ENCODE measurements at places on chromosomes 3 and 15.

DNA sequence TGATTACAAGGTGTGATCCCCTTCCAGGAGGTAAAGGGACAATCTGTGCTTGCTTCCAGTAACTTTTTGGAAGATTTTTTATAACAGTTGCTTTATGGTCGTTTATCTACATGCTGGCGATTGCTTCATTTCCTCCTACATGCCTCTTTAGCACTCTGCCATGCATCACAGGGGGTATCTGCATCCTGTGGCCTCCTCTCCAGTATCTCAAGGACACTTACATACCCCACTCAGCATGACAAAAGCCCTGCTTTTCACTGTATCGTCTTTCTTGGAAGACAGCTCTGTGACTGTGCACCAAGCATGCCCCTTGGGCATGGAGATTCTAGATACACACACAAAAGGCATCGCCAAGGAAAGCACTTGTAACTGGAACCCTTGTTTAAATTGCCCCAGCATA is 25.3 kb downstream of the CAPN3 start:
- DNase-seq = peak; percentile 1

GRCh38 chr3:186959029-186959624 is 28.8 kb downstream of the ST6GAL1 start:
- no peak for DNase-seq

- no peak for DNase-seq
These were observed 18.7 kb downstream of the DNASE1L3 start for GRCh38 chr3:58192069-58192468.

- DNase-seq = no peak
These were observed 294.6 kb downstream of the NTRK3 start for GRCh38 chr15:87961851-87962420.

DNA sequence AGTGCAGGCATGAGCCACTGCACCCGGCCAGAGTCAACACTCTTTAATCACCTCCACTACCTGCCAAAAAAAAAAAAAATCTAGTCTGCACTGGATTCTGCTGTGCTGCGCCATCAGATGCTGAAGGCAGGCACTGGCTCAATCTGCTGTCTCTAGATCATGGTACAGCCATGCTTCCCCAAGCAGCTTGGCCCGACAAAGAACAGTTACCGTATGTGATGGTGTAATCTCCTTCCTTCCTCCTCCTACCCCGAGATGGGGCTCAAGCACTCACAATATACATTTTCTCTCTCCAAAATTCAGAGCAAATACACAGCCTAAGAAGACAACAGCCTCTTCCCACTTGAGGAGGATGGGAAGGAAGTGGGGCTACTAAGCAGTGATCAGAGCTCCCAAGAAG is 45.1 kb downstream of the DAPK2 start:
- DNase-seq = no peak

GRCh38 chr3:54858093-54858785 is 69.6 kb downstream of the LRTM1 start:
- DNase-seq = peak; percentile 74

- no peak for DNase-seq
These were observed 40.1 kb downstream of the CBLB start for GRCh38 chr3:105828703-105829102.

- DNase-seq = peak; percentile 79
These were observed 308.5 kb upstream of the MDFIC2 start for GRCh38 chr3:70620956-70621355.

DNA sequence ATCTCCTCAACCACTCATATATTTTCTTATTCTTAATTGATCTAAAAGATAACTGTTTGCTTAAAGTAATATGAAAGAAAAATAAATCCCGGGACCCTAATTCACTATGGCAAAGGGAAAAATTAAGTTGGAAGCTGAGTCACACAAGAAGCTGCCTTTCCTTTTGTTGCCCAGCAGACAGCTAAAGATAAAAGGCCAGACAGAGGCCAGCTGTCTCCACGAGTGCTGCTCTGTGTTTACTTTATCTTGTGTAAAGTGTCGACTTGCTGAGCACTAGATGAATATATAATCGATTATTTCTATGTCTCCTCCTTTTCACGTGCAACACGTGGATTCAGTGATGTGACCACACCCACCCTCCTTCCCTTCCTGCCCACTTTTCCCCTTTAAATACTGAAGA is 52.8 kb upstream of the NSMCE3 start:
- DNase-seq = peak; percentile 68

Measured in NCI-H69 (cell line).